ENCODE measurements at places on chromosomes 7 and 10.

- no peak for DNase-seq
Observed at GRCh38 chr7:158053183-158053915, 534.3 kb downstream of the PTPRN2 start.

- DNase-seq: peak; percentile 62
Observed at GRCh38 chr10:67788028-67788886, 49.7 kb downstream of the DNAJC12 start.

DNA sequence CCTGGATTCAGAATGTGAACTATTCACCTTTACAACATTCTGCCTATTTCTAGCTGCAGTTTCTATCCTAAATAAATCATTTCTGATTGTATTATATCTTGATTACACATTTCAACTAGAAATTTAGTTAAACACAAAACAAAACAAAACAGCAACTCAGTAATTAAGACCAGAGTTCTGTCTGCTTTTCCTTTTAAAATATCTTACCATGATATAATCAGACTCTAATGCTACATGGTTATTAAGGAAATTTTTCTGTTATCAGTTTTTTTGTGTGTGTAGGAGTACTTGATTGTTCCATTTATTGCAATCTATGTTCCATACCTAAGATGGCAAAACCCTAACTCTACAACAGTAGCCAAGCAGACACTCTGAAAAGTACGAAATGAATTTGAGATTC, 663.3 kb downstream of the NRG3 start:
- no peak for DNase-seq

- no peak for DNase-seq
Observed at GRCh38 chr10:61812920-61813319, 88.6 kb upstream of the ARID5B start.

DNA sequence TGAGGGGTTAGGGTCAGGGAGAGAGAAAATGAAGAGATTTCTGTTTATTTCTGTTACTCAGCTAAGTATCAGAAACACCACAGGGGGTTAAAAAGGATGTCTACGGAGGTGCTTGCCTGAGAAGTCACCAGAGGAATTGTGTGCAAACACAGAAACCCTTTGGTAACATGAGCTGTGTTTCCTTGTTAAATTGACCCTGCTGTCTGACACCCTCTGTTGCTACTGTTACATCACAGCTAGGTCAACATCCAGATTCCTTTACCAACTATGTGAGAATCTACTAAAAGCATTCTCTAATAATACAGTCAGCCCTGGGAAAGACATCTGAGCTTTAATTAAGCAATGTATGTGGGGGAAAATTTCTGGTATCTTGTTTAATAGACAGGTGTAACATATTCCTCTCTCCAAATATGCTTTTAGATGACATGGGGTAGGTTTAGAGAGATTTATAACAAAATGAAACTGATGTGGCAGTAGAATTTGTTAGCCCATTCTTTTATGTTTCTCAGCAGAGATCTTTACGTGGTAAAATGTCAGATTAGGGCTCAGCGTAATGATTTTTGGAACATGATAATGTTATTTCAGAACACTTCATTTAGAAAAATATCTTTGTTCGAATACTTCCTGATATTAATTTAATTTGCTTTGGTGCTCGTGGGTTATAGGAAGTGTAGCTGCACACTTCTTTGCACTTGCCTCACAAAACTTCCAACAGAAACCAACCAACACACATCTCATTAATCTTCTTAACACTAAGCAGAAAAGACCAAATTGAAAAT, 168.0 kb upstream of the AHR start:
- DNase-seq: no peak

- DNase-seq: no peak
Observed at GRCh38 chr7:68562323-68562899, 1035.9 kb upstream of the AUTS2 start.

DNA sequence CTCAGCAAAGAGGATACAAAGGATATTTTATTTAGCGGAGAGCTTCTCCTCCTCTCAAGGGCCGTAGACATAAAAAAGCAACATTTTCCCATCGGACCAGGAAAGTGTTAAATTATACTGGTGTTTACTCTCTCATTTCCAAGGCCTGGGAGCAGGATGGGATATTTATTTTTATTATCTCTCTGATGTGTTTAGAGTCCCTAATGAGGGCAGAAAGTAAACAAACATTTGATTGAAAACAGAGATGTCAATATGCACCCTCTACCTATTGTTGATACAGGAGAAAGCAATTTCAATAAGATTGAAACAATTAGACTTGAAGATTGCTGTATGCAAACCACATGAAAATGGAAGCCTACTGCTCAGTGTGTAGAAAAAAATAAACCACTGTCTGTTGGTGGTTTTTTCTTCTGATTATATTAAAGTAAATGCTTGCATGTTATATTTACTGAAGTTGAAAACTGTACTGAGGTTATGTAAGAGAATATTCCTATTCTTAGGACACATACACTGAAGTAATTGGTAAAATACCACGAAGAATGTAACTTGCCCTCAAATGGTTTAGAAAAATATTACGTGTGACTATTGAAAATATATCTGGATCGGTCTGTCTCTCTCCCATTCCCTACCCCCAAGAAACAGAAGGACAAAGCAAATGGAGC, 59.3 kb downstream of the ATXN7L1 start:
- no peak for DNase-seq

GRCh38 chr10:22148961-22149360, 68.9 kb downstream of the EBLN1 start:
- DNase-seq: no peak

GRCh38 chr10:133441780-133442179, 12.0 kb upstream of the SCART1 start:
- DNase-seq: no peak

DNA sequence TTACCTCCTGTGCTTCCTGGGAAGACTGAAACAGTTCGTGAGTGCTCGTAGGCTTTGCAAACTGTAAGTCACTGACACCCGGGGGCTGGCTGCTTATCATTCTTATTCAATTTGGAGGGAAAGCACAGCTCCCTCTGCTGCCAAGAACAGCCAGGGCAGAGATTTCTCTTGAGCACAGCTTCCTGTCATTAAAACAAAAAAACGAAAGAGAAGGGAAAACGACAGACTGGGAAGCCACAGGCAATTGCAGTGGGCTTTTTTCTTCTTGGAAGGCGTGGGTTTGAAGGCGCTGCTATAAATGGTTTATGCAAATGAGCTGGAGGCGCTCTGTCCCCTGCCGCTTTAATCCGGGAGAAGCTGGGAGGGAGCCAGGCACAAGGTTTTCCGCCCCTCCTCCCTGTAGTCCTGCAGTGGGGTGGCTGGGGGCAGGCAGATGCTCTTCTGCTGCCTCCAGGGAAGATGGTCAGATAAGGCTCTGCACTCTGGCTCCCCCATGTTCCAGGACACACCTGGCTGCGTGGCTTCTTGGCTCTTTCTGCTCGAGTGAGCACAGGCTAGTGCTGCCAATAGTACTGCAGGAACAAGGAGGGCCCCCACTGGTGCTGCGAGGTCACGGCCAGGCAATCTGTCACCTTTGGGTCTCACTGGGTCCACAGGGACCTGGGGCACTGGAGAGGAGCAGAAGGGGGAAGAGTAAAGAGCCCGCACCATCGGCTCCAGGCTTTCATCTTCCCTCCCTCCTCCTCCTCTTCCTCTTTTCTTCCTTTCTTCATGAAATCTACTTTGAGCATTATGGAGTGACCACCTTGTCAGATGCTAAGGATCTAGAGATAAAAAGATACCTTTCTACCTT, 49.5 kb downstream of the NEURL1 start:
- peak; percentile 58 for DNase-seq

DNA sequence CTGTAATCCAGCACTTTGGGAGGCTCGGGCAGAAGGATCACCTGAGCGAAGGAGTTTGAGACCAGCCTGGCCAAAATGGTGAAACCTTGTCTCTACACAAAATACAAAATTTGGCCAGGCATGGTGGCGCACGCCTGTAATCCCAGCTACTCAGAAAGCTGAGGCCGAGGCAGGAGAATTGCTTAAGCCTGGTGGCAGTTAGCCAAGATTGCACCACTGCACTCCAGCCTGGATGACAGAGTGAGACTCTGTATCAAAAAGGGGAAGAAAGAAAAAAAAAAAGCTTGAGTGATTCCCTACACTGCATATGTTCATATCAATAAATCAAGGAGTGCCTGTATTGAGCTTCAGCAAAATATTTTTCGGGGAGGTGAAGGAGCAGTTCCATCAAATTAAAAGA, 45.8 kb upstream of the SRRM3 start:
- peak; percentile 60 for DNase-seq

GRCh38 chr7:149369497-149369896, 91.4 kb downstream of the ZNF777 start:
- DNase-seq: no peak

DNA sequence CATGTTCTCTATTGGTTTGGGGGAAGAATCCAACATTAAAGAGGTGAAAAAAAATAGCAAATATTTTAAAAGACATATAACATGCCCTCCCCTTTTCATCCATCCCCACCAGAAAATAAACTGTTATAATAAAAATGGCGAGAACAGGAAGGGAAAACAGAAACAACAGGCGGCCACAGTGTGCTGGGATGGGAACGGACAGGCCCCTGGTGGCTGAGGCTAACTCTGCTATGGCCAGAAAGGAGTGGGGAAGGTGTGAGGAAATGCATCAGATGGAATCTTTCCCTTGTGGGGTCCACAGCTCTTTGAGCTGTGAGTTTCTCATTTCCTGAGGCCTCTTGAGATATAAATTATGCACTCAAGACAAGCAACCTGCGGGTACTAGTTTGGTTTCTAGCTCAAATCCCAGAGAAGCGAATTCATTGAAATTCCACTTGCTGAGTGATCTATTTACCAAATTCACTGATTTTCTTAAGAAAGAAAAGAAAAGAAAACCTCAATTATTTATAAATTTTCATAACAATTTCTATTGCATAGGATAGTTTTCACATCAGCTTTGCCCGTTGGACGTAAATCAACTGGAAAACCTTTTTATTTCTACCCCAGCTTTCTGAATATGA, 139.5 kb downstream of the BMPER start:
- no peak for DNase-seq

DNA sequence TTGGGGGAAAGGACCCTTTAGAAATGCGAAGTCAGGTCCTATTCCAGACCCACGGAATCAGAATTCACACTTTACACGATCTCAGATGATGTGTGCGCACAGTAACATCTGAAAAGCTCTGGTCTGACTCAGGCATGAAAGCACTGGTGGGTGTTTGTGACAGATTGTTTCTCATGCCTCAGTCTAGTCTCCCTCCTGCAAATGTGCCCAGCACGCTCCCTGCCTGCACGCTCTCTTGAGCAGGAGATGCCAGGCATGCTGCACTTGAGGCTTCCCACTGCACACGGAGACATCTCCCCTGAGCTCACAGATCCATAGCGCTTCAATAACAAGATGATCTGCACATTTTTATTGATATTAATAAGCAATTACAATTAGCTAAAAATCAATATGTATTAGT, 23.6 kb upstream of the ZNF37A start:
- DNase-seq: no peak

- DNase-seq: no peak
Observed at GRCh38 chr10:36766940-36767339, 358.5 kb upstream of the ANKRD30A start.
